ENCODE measurements at places on chromosomes 3 and 15.

GRCh38 chr15:35535365-35535916 is 10.5 kb downstream of the DPH6 start:
- DNase-seq: no peak

DNA sequence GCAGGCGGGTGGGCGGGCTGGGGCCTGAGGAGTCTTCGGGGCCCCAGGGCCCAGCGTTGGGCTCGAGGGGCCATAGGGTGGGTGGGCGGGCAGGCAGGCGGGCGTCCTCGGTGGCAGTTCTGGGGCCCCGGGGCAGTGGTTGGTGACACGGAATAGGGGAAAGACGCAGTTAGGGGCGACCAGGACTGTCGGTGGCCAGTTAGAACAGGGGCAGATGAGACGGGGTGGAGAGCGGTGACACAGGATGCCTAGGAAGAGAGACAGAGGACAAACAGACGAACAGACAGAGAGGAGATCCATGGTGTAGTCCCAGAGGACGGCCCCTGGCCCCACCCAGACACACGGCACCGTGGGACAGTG is 36.5 kb downstream of the GRIP2 start:
- no peak for DNase-seq

DNA sequence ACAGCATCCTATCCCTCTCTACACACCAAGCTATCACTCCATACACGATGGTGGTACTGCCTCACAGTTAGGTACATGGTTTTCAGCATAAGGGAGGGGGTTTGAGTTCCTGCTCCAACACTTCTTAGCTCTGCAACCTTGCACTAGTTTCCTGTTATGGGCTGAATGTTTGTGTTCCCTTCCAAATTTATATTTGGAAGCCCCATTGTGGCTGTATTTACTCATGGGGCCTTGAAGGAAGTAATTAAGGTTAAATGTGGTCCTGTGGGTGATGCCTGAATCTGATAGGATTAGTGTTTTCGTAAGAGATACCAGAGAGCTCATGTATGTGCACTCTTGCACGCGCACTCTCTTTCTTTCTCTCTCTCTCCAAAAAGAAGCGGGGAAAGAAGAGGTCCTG is 259.4 kb downstream of the RORA start:
- no peak for DNase-seq

DNA sequence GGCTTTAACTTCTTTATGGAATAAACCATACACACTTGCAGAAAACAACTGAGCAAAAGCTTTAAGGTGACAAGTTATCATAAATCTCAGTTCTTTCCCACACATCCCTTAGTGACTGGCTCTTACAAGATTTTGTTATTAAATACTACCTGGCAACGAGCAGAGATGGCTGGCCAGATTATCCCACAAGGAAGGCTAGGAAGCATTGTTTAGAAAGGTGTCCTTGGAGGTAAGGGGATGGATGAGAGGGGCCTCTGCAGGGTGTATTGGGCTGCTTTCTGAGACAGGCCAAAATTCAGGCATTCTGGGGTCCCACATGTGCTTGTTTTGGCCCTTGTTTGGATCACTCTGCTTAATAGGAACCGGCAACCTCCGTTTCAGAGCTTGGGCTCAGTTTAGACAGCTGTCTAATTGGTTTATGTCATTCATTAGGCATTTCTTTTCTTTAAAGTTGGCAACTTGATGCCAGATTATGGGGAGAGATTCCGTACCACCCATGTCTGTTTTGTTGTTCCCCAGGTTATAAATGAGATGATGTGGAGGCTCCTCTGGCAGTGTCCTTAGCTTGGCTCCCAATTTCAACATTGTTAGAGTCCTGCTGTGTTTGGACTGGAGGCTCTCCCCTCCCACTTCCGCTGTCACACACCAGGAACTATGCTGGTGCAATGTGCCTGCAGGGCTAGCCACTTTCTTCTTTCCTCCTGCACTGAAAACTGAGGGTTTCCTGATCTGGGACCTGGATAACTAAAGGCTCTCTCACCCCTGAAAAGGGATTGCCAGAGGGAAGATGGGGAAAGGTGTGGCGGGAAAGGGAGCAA is 121.1 kb downstream of the TPRG1 start:
- DNase-seq: no peak

GRCh38 chr15:68576235-68576892 is 2.4 kb upstream of the CORO2B start:
- no peak for DNase-seq

DNA sequence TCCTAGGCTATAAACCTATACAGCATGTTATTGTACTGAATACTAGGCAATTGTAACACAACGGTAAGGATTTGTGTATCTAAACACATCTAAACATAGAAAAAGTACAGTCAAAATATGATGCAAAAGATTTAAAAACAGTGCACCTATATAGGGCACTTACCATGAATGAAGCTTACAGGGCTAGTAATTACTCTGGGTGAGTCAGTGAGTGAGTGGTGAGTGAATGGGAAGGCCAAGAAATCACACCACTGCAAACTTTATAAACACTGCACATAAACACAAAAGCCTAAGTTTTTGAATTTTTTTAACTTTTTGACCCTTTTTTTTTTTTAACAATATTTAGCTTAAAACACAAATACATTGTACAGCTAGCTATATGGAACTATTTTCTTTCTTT is 204.7 kb upstream of the CTNNB1 start:
- no peak for DNase-seq

- no peak for DNase-seq
Measured at GRCh38 chr15:54618120-54618519, 578.6 kb downstream of the RSL24D1 start.

GRCh38 chr15:74240002-74240568 is 4.0 kb downstream of the CCDC33 start:
- DNase-seq: no peak

- no peak for DNase-seq
Measured at GRCh38 chr15:33623010-33623409, 312.2 kb downstream of the RYR3 start.

- peak; percentile 27 for DNase-seq
Measured at GRCh38 chr15:26260517-26261133, 397.5 kb upstream of the ATP10A start.

DNA sequence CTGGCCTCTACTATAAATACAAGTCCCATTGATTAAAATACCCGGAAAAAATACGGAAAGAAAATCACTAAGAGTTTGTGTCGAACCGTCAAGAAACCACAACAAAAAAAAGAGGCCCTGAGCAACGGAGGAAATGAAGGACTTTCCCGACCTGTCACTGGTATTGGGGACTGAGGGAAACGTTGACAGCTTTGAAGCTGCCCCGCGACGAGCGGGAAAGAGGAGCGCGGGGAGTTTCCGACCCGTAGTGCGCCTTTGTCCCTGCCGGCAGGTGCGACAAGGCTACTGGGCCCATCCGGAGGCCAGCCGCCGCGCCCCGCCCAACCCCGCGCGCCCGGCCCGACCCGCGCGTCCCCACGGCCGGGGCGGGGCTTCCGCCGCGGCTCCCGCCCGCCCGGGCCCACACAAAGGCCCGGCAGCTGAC is 416 bp downstream of the PBRM1 start:
- DNase-seq: peak; percentile 83

DNA sequence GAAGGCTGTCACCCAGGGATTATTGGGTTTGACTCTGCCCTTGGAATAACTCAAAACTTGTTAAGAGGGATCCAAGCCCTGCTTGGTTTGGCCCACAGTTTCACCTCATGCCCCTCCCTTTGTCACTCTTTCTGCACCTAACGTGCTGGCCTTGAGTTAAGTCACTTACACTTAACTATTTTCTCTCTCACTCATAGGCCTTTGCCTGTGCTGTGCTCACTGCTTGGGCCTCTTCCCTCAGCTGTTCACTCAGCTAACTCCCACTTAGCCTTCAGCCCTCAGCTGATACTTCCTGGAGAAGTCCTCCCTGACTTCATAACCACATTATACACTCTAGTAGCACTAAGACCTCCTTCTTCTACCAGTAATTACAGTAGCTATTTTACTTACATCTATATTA is 133.3 kb downstream of the CMSS1 start:
- DNase-seq: no peak

DNA sequence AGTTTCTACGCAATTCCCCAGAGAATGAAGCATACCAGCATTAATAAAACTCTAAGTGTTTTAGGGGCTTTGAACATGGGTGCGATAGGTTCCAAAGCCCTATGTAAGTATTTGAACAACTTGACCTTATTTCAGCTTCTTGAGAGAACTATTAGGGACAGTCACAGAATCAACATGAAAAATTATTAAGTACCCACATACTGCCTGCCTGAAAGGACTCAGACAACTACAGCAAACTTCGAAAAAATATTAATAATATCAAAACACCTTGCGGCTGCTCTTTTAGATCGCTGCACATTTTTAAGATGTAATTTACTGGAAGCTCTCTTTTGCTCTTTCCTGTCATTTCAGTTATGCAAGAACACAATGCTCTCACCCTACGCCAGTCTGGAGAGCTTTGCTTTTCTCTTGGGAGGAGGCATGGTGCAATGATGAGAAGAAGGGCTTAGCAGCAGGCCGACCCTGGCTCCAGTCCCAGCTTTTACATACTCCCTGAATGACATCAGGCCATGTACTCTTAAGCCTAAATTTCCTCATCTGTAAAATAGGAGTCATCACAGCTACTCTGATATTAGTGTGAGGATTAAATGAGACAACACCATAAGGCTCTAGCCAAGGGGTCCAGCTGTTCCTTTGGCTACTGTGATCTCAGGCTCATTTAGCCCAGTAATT is 640.7 kb downstream of the FHIT start:
- no peak for DNase-seq

- no peak for DNase-seq
Measured at GRCh38 chr15:47725906-47726305, 8.6 kb downstream of the SEMA6D start.

DNA sequence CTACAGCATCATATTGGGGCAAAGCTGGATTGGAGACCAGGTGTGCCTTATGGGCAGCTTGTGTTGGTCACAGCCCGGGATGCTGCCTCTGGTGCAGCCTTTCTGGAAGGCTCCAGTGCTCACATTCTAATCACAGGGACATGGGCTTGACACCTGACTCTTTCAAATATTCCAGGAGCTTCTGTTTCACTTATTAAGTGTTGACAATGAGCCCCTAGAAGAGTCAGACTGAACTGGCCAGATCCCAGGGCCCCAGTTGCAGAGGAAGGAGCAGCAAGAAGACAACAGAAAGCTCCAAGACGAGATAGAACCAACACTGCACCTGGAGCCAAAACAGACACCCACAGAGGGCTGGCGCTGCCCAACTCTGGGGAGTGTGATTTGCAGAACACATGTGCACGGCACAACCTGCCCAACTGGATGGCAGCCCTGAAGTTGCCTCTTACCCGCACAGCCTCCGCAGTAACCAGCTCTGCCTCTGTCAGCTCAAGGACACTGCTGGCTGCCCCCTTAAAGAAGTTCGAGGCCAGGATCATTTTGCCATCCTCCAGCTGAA is 30.3 kb downstream of the ALDH1L1 start:
- no peak for DNase-seq

DNA sequence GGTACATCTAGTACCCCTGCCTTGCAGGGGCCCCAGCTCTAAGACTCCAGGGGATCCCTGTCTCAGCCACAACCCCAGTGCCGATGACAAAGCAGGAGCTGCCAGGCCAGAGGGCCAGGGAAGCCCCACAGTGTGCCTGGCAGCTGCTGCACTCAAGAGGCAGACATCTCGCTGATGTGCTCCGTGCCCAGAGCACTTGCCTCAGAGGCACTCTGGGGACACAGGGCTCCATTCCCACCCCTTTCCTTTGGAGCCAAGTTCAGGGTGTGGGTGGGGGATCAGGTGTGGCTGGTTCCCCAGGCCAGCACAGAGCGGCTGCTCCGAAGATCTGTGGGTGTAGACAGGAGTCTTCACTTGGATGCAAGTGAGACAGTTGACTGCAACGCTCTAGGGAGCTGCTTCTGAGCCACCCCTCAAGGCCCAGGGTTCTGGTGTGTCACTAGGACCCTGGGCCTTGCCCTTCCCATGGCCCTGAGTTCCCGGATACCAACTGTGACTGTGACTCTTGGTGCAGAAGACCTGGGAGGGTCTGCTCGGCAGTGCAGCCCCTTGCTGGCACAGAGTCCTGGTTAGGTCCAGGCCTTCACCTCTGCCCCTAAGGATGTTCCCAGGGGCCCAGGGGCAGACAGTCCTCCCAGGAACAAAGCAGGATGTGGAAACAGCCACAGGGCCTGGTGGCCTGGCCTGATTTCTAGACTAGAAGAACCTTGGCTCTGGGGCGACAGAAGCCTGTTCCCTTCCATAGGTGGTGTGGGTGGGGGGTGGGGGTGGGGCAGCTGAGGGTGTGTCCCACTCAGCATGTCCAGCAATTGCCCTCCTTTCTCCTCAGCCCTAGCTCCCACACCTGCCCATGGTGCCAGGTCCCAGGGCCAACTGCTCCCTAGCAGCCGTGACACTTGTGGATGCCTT is 2.5 kb downstream of the NT5DC2 start:
- DNase-seq: no peak

DNA sequence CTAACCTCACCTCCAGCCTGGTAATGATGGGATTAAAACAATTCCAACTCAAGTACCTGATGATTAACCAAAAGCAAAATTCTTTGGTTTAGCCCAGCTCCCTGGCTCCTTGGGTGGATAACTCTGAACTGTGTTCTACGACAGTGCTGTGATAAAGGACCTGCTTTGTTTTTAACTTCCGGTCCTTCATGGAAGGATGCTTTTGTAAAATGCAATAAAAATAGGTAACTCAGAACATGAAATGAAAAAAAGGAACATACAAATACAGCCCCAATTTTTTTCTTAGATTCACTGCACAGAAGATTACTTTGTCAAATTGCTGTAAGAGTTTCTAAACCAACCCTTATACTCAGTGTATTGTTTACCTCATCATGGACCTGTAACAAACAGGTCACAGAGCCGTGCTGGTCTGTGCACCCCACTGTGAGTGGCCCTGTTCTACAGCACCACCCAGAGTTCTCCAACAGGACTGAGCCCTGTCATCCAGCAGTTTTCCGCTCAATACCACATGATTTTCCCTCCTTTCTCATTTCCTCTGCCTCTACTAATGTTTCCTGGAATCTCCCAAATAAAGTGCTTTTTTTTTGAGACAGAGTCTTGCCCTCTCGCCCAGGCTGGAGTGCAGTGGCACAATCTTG is 4.9 kb upstream of the PCYT1A start:
- no peak for DNase-seq

- DNase-seq: no peak
Measured at GRCh38 chr3:169298247-169298992, 365.1 kb downstream of the MECOM start.

GRCh38 chr15:42723068-42723467 is 13.9 kb downstream of the CDAN1 start:
- no peak for DNase-seq

- DNase-seq: no peak
Measured at GRCh38 chr15:41981371-41982132, 9.2 kb upstream of the EHD4 start.

- DNase-seq: no peak
Measured at GRCh38 chr15:49436751-49437150, 13.7 kb downstream of the FGF7 start.

Data from stimulated activated naive CD8-positive, alpha-beta T cell treated with anti-CD3 and anti-CD28 coated beads, Interleukin-15, amount 100 ng/mL, for 72 hours (primary cell).